ENCODE measurements at places on chromosomes 2 and 18.

GRCh38 chr2:110126086-110126773, 10.6 kb upstream of the MALL start:
- DNase-seq: no peak

- no peak for DNase-seq
Observed at GRCh38 chr2:112644155-112644932, 1.4 kb upstream of the SLC20A1 start.

DNA sequence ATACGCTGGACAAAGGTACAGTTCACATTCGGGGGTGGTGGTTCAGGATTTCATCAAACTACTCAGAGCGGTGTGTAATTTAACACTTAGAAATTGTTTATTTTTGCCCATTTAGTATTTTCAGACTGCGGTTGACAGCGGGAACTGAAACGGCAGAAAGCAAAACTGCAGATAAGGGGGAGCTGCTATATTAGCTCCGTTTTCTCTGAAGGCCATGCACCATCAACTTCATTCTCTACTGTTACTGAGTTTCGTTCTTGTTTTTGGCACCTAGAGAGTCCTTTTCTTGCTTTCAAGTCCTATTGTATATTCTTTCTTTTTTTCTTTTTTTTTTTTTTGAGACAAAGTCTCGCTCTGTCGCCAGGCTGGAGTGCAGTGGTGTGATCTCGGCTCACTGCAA, 121.5 kb upstream of the SP3 start:
- DNase-seq: no peak

DNA sequence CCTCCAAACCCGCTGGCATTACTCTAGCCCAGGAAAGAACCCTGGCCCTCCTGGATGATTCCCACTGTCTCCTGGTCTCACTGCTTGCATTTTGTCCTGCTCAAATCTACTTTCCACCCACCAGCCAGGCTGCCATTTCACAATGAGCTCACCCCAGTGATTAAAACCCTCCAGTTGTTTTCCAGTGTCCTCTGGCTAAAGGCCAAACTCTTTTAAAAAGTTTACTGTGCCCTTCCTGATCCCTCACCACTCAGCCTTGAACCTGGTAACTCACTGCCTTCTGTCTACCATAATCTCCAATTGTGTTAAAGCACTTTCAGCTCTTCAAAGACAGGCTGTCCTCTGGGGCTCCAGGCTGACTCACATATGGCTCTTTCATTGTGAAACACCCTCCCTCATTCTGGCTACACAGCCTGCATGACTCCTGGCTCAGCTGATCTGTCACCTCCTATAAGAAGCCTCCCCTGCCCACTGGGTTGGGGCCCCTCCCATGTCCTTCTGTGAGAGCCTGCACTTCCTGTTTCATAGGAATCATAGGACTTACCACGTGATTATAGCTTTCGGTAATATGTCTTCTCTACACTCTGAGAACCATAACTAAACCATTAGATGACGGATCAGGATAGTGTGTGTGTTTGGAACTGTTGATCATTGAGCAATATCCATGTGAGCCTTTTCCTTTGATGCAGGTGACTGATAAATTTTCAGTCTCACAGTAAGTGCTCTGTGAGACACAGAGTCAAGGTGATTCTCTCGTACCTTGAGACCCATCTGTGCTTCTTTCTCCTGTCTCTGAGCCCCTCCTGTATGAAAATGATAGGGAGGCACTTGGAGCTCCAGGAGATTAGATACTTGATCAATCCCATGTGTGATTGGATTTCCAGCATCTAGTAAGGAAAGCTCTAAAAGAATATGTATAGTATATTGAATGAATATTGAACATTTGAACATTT, 590.8 kb upstream of the ID2 start:
- DNase-seq: no peak

DNA sequence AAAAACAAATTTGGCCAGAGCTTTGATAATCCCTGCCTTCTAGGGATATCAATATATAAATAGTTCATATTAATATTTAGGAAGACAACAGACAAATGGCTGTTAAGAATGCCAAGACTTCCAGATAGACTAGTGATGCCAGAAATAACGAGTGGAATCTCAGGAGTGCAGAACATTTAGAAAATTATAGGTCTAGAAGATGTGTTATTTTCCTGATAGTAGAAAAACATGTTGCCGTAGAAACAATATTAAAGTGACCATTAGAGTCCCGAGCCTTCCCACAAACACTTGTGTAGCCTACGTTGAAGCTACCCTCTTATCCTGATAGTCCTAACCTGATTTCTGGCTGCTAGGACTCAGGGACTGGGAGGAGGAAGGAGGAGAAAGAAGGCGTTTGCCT, 54.3 kb upstream of the ITGA6 start:
- DNase-seq: no peak

- peak; percentile 67 for DNase-seq
Observed at GRCh38 chr2:55168221-55169154, 63.6 kb downstream of the CLHC1 start.

DNA sequence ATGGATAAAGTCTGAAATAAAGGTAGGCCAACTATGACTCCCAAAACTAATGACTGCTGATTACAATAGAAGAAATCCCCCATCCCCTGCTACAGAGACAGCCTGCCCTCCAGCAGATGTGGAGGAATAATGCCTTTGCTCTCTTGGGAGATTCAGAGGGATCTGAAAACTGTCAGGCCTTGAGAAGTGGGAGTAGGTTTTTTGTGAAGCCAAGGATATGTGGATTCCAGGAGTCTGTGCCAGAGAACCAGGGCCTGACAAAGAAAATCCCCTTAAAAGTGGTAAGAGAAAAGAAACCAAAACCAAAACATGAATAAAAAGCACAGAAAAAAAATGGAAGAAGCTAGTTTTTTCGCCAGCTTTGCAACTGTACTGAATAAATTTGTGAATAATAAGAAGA, 397.6 kb downstream of the ZNF521 start:
- no peak for DNase-seq

- no peak for DNase-seq
Observed at GRCh38 chr2:235876099-235876679, 292.0 kb downstream of the GBX2 start.

DNA sequence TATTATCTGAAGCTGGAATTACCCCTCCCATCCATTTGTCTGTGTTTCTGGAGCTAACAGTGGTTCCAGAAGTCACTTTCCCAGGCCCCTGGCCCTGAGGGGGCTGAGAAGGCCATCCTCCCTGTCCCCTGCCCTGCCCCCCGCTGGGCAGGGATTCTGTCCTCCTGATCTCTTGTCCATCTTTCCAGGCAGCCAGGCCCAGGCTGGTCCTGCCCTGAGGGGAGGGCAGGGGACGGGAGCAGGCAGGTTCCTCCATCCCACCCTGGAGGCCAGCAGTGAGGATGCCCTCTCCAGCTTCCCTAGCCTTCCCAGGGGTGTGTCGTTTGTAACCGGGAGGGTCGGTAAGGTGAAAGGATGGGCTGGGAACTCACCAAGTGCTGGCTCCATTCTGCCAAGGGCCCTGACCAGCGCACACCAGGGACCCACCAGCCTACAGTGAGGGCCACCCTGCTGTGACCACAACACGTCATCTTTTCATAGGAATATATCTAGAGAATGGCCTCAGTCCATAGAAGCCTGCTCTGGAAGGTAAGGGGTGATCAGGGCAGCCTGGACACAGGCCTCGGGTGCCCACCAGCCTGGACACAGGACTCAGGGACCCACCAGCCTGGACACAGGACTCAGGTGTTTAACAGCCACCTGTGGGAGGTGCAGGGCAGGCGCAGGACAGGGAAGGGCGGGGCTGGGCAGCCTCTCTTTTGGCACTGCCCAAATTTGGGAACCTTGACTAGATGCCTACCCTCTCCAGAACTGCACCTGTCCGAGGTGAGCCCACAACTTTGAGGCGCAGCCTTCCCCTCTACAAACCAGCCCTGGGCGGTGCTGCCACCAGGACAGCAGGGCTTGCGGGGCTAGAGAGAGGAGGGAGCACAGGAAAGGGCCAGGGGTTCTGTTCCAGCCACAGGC, 35.8 kb upstream of the GPC1 start:
- DNase-seq: no peak

DNA sequence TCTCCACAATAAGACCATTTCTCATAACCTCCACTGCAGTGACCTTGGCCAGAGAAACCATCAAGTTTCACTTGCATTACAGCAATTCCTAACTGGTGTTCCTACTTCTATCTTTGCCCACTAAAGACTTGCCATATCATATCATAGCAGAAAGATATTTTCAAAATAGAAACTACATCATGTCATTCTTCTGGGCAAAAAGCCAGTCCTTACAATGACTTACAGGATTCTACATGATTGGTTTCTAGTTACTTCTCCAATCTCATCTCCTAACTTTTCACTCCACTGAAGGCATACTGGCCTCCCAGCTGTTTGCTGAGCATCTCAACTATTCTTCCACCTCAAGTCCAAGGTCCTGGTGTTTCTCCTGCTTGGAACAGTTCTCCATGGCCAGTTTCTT, 151.4 kb downstream of the HNMT start:
- DNase-seq: no peak

DNA sequence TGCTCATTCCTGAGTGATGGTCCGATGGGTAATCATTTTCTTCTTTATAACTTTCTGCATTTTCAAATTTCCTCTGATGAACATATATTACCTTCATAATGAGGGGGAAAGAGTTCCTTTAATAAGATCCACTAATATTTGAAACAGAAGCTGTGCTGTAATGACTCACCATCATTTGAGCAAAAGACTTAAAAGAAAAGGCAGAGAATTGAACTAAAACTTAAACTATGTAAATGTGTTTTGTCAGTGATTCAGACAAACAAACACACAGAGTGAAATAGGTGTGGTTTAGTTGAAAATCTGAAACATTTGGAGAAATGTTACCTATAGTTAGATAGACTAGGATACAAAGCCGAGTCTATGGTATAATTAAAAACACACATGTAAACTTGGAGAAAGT, 209.6 kb downstream of the STK39 start:
- no peak for DNase-seq

DNA sequence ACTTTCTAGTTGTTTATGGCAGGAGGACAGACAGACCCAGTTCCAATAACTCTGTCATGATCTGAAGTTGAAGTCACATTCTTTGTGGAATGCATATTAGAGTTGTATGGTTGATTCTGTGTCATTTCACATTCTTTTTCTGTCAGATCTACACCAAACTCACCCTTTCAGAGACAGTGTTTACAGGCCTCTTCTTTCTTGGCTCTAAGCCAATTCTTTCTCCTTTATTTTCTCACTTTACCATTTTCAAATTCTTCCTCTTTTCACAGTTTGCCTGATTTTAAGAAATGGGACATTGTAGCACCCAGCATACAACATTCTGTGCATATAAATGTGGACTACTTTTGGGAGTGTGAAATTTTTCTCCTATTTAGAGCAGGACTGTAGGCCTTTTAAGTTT, 103.7 kb downstream of the CCDC85A start:
- no peak for DNase-seq

DNA sequence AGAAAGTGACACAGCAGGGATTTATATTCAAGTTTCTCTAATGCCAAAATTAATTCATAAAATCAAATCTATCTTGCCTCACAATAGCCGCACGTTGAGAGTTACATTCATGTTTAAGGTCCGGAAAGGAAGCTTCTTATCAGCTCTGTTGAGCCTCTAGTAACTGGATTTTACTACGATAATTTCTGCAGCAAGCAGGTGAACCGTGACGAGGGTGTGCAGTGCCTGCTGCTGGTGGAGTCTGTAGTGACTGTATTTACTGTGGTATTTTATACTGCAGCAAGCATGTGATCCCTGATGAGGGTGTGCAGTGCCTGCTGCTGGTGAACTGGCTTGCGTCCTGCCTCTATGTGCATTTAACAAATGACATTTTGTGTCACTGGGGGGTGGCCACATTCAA, 120.0 kb downstream of the SNTG2 start:
- DNase-seq: no peak

DNA sequence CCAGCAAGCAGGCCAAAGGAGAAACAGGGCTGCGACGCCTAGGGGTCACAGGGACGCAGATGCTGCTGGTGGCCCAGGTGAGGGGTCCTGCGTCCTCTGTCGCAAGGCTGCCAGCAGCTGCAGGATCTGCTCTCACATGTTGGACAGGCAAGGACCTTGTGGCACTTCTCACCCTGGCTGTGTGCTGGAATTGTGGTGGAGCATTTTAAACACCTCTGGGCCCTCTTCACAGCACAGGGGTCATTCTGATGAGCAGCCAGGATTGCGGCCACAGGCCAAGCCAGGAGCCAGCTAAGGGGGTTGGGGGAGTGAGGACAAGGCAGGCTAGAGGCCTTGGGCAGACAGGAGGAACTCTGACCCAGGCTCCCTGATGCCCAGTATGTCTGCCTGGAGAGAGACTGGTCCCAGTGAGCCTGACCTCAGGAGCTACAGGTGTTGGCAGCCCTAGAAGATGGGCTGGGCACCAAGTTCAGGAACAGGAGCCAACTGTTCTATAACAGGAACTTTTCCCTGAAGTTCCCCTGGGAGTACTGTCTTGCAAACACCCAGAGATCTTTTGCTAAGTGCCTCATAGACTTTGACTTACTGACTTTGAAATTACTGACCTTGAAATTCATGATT, 40.2 kb downstream of the EFR3B start:
- DNase-seq: no peak

GRCh38 chr2:113304702-113305101, 26.0 kb upstream of the PAX8 start:
- DNase-seq: no peak

- DNase-seq: no peak
Observed at GRCh38 chr18:48184118-48184517, 225.1 kb downstream of the ZBTB7C start.

DNA sequence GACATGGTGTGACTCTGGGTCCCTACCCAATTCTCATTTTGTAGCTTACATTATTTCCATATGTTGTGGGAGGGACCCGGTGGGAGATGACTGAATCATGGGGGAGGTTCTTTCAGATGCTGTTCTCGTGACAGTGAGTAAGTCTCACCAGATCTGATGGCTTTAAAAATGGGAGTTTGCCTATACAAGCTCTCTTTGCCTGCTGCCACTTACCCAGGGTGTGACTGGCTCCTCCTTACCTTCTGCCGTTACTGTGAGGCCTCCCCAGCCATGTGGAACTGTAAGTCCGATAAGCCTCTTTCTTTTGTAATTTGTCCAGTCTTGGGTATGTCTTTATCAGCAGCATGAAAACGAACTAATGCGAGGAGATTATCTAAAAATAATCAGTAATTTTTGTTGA, 1683.2 kb upstream of the SLC39A10 start:
- DNase-seq: no peak

GRCh38 chr2:173991856-173992588, 26.8 kb upstream of the SP3 start:
- no peak for DNase-seq

- no peak for DNase-seq
Observed at GRCh38 chr2:168666339-168666738, 136.1 kb upstream of the NOSTRIN start.

DNA sequence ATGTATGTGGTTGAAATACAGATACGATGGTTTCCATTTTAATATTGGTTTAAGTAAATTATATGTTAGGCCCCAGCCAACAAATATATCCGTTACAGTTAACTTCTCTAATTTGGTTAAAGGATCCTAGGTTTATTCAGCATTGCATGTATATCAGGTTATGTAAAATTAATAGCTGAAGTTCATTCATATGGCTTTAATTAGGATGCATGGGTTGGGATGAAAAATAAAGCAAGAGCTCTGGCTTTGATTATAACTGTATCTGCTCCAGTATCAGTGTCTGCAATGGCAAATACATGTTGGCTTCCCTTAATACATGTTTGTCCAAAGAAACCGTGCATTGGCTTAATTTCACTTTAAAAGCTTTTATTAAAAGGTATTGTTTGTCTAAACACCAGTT, 435.7 kb upstream of the SETBP1 start:
- DNase-seq: no peak

- DNase-seq: no peak
Observed at GRCh38 chr2:45748239-45748638, 96.8 kb downstream of the PRKCE start.

- DNase-seq: no peak
Observed at GRCh38 chr2:70698847-70699246, 69.2 kb downstream of the ADD2 start.

GRCh38 chr2:181042706-181043105, 62.3 kb downstream of the UBE2E3 start:
- no peak for DNase-seq
